ENCODE measurements at places on chromosomes 7 and 10. TPM values are rescaled to one million over a fixed set of nuclear protein-coding genes. Genes with fewer than 3 reads are reported as not detected.

- no peak for DNase-seq
These were observed 169.3 kb downstream of the GRID1 start for GRCh38 chr10:86197166-86197790.

DNA sequence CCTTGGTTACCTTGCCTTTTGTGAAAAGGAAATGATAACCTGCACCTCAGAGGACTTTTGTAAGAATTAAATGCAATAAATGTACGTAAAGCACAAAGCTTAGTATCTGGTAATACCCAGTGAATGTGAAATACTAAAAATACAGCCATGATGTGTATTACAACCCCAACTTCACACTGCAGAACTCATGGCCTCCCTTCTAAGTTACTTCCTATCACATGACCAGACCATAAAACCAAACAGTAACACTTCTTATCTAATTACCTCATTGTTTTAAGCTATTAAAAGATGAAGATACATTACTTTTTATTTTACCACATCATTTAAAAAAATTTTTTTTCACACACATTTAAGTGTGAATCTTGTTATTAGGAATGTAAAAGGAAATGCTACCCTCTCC is 29.0 kb downstream of the VPS41 start:
- no peak for DNase-seq

DNA sequence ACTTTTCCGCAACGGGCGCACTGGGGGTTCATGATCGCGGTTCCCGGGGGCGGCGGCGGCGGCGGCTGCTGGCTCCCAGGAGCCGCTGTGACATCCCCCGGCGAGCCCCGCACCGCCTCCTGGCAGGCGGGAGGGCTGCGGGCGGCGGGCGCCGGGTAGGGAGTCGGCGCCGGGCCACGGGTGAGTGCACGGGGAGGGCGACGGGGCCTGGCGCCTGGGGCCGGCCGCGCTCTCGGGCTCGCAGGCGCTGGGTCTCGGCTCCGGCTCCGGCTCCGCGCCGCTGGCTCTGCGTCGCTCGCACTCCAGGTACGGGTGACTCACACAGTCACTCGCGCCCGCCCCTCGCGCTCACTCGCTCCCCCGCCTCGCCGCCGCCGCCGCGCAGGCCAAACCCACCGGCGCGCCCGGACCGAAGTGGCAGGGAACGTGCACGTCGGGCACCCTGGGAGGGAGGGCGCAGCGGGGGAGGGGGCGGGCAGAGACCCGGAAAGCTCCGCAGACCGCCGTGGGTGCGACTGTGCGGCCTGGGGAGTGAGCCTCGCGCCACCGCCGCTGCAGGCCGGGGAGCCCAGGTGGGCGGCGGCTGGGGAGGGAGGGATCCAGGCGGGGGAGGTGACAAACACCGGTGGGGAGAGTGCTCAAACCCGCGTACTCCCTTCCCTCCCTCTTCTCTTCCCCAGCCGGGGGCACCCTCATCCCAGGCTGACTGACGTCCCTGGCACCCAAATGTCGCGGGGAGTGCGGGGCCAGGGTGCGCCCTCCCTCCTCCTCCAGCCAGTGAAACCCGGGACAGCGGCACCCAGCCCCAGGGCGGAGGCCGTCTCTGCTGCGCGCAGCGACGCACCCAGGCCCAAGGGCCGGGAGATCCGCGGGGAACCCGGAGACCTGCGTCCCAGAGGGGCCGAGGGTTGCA is 276.9 kb upstream of the NEBL start:
- DNase-seq = peak; percentile 78

GRCh38 chr7:80134536-80135308 is at the start of gene GNAI1:
TSS of gene GNAI1 (plus strand) at chr7:80134831. CDS start at chr7:80135161, 330 bp downstream.
- DNase-seq = peak; percentile 93

- no peak for DNase-seq
These were observed 153.4 kb downstream of the CUX1 start for GRCh38 chr7:101970801-101971200.

DNA sequence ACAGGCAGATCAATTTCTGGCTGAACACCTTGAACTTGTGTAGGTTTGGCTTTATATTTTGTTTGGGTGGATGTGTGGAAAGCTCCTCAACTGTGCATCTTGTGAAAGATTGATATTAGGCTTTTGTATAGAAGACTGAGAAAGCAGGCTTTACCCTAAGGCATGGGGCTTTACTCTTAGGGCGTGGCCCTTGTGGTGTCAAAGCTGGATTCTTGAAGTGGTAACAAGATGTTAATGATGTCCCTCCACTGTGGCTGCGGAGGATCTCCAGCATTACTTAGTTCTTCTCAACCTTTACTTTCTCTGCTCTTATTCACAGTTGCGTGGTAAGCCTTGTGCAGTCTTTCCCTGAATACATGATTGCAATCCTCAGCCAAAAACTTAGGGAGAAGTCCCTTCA is 54.1 kb upstream of the HECTD2 start:
- DNase-seq = no peak

DNA sequence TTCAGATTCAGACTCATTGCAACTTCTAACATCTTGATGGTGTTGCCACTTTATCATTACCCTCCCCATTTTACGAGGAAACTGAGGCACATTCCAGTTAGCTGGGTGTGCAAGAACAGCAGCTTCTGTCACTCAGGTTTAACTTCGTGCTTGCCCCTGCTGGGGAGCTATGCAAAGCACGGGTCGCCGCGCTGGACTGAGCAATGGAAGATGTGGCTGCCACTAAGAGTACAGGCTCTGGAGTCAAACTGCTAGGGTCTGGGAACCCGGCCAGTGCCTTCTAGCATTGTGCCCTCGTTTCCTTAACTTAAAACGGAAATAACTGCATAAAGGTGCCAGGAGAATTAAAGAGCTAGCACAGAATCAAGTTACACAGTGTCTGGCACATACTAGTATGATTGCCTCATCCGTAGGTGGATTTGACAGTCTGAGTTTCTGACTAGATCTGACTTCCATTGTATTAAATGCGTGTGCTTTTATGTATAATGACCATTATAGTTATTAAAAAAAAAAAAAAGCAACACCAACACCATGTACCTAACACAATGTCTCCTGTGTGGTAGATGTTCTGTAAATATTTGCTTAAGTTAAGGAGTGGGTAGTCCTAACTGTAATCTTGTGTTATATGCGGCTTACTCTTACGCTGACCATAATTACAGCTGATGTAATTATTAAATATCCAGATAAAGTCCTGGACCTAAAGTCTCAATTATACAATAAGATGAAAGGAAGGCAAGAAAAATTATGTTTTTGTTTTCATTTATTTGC is 842 bp downstream of the ZNF22 start:
- DNase-seq = peak; percentile 89

GRCh38 chr10:72029414-72029813 is 58.9 kb downstream of the SPOCK2 start:
- no peak for DNase-seq

DNA sequence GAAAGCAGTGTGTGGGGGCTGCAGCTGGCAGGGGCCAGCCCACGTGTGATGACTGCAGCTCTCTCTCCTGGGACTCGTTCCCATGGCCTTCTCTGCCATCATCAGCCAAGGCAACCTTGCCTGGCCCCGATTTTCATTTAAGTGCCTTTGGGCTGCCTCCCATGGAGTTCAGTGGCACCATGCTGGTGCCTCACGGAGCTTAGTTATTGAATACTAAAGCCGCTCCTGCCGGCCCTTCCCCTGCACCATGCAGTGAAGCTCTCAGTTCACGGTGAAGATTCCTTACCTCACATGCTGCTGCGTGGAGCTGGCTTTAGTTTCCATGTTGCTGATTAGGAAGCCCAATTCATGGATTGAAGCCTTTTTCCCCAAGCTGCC is 141.5 kb upstream of the EEPD1 start:
- DNase-seq = no peak

GRCh38 chr7:151575410-151575809 is 55.7 kb upstream of the RHEB start:
- DNase-seq = no peak

GRCh38 chr10:48639632-48640031 is 34.8 kb upstream of the ARHGAP22 start:
- no peak for DNase-seq

GRCh38 chr7:116674508-116675173 is 2.6 kb downstream of the MET start:
- DNase-seq = no peak

GRCh38 chr7:126715076-126715475 is 537.7 kb downstream of the GRM8 start:
- DNase-seq = no peak

GRCh38 chr10:76080991-76081390 is 649.6 kb downstream of the LRMDA start:
- DNase-seq = no peak

DNA sequence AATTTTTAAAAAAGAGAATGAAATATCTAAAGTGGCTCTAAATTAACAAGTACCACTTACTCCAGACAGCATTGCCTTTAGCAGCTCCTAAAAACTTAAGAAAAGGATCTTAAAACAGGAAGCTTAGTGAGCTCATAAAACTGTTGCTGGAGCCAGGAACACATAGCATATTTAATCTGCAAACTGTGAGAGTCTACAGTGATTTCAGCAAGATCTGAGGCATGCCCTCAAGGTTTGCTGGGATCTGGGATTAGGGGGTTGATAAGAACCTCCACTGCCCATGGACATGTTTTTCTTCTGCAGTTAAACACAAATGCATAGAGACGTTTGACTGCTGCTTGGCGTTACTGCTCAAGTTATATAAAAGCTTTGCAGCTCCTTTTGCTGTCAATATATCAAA is 3.8 kb downstream of the GLI3 start:
- DNase-seq = no peak

GRCh38 chr7:1457059-1457948 is 2.0 kb downstream of the MICALL2 start:
- no peak for DNase-seq

The TLX1 gene
- total RNA-seq = not detected

The C7orf33 gene
- total RNA-seq = not detected

The CYP2W1 gene
- total RNA-seq = not detected

The C10orf143 gene
- 3.2 TPM for total RNA-seq

The EGR2 gene
- total RNA-seq = 23.0 TPM

The CFAP46 gene
- total RNA-seq = 0.42 TPM

The AVL9 gene
- 37.5 TPM for total RNA-seq

The CCL24 gene
- total RNA-seq = 1.1 TPM

The SPDYE8 gene
- total RNA-seq = not detected

Measured in aorta (tissue), 5 donors.